ENCODE measurements at places on chromosomes 3 and 15.

DNA sequence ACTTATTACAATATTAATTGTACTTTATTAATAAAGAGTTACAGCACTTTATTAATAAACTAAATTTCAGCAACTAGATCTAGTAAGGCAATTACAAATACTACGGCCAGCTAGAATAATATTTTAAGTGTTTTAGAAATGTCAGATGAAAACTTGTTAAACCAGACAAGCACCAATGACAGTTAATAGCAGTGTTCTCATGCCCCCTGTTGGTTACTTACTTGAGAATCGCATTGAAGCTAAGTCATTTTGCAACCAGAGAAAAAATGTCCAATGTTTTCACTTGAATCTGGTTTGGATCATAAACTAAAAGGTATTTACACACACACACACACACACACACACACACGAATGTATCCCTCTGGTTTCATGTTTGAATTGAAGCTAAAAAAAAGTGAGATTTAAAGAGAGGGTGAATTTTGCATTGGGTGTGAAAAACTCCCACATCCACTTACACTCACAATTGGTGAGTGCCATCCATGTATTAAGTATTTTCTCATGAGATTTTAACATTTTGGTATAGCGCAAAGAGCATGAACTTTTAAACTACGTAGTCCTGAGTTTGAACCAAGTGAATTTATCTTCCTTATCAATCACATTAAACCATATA is 347.7 kb downstream of the ZBBX start:
- DNase-seq: peak; percentile 9

DNA sequence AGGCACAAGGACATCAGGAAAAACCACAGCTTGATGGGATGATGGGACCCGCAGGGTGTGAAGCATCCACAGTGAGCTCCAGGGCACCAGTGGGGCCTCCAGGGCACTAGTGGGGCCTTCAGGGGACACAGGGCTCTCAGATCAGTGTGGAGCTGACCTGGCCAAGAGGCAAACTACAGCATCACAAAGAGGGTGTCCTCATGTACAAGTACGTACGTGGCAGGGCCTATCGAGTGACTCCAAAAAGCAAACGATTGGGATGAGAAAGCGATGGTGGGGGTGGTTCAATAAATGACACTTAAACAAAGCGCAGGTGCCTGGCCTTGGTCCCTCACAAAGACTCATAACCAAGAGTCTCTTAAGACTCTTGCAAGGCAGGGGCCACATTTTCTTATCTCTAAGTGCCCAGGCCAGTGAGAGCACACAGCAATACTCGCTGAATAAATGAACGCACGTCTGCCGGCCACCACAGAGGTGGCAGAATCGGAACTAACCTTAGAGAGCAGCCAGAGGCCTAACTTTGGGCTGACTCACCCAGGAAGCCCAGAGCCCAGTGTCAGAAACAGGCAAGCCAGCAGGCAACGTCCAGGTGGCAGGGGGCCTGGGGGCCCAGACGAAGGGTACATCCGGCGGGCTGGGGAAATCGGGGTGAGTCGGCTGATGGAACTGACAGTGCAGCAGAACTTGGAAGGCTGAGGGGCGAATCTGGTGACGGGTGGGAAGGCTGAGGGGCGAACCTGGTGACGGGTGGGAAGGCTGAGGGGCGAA is 8.7 kb downstream of the PCSK6 start:
- DNase-seq: no peak

- no peak for DNase-seq
Measured at GRCh38 chr3:134106580-134106979, 76.9 kb upstream of the SLCO2A1 start.

DNA sequence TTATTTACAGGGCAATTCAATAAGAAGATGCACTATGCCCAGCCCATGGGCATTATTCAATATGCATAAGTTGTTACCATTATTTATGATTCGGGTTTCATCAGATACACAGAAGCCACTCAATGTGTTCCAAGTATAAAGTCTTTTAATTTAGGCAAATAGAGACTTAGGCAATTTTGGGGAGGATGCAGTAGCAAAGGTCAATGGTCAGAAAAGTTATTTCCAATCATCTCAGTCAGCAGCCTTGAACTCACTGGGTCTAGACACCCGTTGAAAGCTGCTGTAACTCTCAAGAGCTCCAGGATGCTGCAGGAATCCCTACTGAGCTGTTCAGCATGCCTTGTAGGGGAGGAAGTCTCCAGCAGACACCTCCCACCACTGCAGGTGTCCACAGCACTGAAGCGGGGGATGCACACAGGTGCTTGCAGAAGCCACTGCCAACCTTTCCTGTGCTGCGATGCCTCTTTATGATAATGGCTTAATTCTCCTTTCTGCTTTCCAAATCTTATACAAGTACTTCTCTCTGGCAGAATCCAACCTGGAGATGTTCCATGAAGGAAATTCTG is 155.0 kb upstream of the SUCLG2 start:
- no peak for DNase-seq

DNA sequence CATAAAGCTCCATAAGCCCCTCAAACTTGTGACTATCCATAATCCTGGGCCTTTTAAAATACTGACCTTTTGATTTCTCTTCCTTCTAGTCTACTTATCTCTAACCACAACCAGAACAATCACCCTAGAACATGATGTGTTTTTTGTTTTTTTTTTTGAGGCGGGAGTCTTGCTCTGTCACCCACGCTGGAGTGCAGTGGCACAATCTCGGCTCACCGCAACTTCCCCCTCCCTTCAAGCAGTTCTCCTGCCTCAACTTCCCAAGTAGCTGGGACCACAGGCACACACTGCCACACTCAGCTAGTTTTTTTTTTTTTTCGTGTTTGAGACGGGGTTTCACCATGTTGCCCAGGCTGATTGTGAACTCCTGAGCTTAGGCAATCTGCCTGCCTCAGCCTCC is 25.1 kb downstream of the VPS39 start:
- no peak for DNase-seq

- DNase-seq: no peak
Measured at GRCh38 chr3:148990236-148990635, 1.1 kb upstream of the GYG1 start.

DNA sequence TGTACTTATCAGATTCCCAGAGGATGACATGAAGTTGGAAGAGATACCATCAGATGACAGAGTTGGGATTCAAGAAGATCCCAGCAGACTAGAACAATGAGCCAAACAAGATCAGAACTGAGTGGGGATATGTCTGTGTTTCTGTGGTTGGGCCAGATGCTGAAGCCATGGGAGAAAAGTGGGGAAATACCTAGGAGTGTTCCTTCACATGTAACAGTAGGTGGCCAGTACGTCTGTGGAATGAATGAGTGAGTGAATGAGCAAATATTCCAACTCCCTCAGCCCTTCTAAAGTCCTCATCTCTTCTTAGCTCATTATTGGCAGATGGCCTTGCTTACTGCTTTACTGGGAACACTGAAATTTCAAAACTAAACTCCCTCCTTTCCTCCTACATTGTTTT is 32.2 kb upstream of the GREM1 start:
- DNase-seq: no peak

GRCh38 chr3:186466391-186466974 is 77.7 kb downstream of the CRYGS start:
- no peak for DNase-seq

GRCh38 chr3:150429767-150430671 is 21.9 kb downstream of the TSC22D2 start:
- no peak for DNase-seq

GRCh38 chr3:149131589-149131988 is 2.2 kb downstream of the HPS3 start:
- peak; percentile 3 for DNase-seq

DNA sequence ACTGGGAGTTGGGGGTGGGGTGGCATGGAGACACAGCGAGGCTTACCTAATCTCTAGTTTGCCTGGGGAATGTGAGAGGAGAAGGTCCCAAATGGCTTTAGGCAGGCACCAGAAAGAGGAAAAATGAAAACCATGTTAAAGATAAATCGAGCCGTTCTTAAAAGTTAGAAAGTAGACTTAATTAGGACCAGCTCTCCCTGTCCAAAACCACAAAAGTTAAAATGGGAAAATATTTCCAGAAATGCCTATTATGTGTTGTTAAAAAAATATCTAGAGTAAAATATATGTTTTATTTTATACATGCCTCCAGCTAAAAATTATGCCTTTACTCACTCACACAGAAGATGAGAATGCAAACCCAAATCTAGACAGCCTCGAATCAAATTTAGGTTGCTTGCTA is 50.1 kb downstream of the LRTM1 start:
- no peak for DNase-seq

DNA sequence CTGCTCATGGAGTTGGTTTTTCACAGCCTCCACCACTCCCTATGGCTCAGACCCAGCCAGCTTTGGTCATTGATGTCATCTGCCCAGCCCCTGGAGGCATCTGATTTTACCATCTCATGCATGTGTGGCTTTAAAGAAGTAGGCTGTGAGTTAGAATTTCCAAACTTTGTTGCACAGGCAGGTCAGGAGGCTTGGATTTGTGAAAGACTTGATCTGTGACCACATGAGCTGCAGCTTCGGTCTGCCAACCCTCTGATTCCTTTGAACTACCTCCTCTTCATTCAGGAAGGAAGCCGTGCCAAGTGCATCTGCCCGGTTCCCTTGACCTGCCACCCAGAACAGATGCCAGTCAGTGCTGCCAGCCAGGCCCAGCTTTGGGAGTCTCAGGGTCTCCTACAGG is 9.2 kb downstream of the CTXND1 start:
- DNase-seq: no peak

- no peak for DNase-seq
Measured at GRCh38 chr3:42712344-42712648, 9.7 kb upstream of the HHATL start.

DNA sequence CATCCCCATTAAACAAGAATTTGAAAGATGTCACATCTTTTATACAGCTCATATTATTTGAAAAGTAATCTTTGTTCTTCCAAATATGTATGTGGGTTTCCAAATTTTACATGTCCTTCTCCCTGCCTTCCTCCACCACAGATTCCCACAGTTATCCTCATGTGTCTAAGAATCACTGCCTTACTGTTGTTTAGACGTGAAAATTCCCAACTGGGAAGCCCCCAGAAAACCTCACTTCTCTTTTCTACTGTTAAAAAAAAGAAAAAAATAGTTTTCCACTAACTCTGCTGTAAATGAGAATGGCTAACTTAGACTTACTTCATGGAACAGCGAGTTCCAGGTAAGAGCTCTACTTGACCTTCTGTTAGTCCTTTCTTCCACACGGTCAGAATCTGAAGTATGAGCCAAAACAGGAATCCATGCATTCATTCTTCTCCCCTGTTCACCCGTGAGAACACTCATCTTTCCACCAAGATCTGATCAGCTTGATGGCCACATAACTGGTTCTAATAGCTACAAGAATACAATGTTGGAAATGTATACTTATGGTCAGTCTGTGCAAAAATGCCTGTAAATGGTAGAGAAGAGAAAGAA is 17.9 kb upstream of the CSTA start:
- no peak for DNase-seq
